Ureter (tissue), 1 donor: ENCODE measurements at places on chromosomes 7 and 10. TPM values are rescaled to one million over a fixed set of nuclear protein-coding genes. Genes with fewer than 3 reads are reported as not detected.

The ACBD7 gene
- total RNA-seq: 0.86 TPM

The ZNF467 gene
- total RNA-seq: 9.7 TPM

The SPDYE9 gene
- not detected for total RNA-seq

The PGAM1 gene
- total RNA-seq: 190 TPM

The PPP1R3A gene
- not detected for total RNA-seq

The TMEM196 gene
- 0.31 TPM for total RNA-seq

The PRR15 gene
- total RNA-seq: 21.9 TPM

The LGI1 gene
- total RNA-seq: 1.1 TPM

The ADRA2A gene
- total RNA-seq: 7.2 TPM

The DNAJC12 gene
- 1.8 TPM for total RNA-seq

The CACUL1 gene
- 66.0 TPM for total RNA-seq

The CUZD1 gene
- 0.94 TPM for total RNA-seq

The IFIT2 gene
- total RNA-seq: 4.0 TPM

The DNAJB12 gene
- 44.9 TPM for total RNA-seq

The GIMAP7 gene
- total RNA-seq: 24.5 TPM

The ELMO1 gene
- total RNA-seq: 51.9 TPM

The SEMA3A gene
- 8.1 TPM for total RNA-seq

The FBXL13 gene
- total RNA-seq: 4.0 TPM

The BTBD16 gene
- total RNA-seq: 51.2 TPM

The ASAH2 gene
- total RNA-seq: 11.3 TPM

The CCDC146 gene
- total RNA-seq: 11.7 TPM

The AUTS2 gene
- 119 TPM for total RNA-seq

The FGF8 gene
- not detected for total RNA-seq

The NCF1 gene
- 1.9 TPM for total RNA-seq

The GPC2 gene
- 5.1 TPM for total RNA-seq

The IGF2BP3 gene
- total RNA-seq: 0.78 TPM

The HOXA13 gene
- 15.6 TPM for total RNA-seq
